ENCODE measurements at places on chromosomes 16 and 17.

- DNase-seq = peak; percentile 8
These were observed 33.9 kb downstream of the MYH11 start for GRCh38 chr16:15822957-15823356.

GRCh38 chr16:8996891-8997290 lies 33.2 kb upstream of the USP7 start:
- no peak for DNase-seq

- DNase-seq = no peak
These were observed 8.6 kb downstream of the KRT28 start for GRCh38 chr17:40791111-40791510.

DNA sequence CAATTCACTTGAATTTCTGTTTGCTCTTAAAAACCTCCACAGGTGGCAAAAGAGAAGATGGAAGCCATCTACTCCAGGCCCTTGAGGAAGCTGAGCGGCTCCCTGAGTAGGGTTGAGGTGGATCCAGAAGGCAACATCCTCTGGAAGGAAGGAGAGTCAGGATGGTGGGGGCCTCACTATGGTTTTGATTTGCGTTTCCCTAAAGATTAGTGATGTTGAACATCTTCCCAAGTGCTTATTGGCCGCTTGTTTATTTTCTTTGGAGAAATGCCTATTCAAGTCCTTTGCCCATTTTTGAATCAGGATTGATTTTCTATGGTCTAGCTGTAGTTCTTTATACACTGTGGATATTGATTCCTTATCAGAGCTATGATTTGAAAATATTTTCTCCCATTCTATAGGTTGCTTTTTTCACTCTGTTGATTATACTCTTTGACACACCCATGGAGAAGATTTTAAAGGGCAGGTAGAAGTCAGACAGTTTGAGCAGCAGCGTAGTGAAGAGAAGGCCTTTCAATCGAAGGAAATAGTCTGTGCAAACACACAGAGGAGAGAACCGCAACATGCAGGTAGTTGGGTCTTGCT lies 58.6 kb downstream of the WSB1 start:
- DNase-seq = no peak

DNA sequence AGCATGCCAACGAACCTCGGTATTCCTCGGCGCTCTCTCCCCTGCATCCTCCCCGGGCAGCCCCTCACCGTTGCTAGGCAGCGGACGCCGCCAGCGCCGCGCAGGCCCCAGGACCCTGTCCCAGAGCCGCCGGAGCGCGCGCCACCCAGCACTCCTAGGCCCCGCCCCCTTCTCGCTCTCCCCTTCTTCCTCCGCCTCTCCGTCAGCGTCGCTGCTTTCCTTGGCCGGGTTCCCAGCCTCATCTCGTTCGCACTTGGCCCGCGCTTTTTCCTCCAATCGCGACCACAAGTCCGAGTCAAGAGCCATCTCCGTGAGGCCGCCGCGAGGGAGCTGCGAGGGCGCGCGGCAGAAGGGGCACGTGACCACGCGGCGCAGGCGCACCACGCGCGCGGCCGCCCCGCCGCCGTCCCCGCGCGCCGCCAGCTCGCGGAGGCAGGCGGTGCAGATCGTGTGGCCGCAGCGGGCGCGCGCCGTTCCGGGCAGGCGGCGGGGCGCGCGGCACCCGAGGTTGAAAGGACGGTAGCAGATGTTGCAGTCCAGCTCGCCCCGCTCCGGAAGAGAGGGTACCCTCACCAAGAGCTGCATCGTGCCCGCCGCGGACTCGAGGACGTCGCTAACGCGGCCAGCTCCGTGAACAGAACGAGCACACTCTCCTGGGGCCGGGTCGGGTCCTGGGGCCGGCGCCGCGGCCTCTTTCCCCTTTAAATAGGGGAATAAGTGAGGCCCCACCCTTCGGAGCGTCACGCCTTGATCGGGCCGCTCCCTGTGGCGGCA lies at the start of gene RNF227:
RNF227 (minus strand) TSS at position 679 of the 774 bp plus-strand sequence; CDS start at position 585, 94 bp downstream.
- peak; percentile 79 for DNase-seq

GRCh38 chr16:81650982-81651562 lies 128.0 kb upstream of the PLCG2 start:
- DNase-seq = no peak

DNA sequence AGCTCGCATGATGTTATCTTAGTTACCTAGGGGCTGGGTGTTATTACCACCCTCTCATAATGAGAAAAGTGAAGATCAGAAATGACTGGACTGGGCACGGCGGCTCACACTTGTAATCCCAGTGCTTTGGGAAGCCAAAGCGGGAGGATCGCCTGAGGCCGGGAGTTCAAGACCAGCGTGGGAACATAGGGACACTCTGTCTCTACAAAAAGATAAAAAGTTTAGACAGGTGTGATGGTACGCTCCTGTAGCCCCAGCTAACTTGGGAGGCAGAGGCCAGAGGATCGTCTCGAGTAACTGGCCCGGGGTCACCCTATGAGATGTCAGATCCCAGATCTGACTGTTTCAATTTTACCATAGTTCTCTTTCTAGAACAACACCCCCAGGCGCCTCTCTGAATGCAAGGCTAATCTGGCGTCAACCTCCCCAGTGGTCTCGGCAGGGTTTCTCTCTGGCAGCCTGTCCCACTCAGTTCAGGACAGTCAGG lies 1.9 kb upstream of the CCDC102A start:
- no peak for DNase-seq

DNA sequence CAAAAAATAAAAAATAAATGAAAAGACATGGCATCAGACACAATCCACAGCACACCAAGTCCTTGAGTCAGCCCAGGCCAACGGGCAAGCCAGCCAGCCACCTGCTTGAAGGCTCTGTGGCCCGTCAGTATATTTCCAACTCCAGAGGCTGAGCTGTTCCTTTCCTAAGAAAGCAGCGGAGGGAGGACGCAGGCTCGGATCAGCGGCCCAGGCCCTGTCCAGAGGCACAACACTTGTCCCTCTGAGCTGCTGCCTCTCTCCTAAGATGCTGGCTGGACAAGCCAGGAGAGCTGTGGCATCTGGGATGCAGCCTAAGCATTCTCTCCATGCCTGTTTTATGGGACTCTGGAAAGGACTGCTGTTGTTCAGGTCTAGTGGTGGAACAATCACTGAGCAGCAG lies 14.8 kb upstream of the NLRC3 start:
- no peak for DNase-seq

Measured in pons (tissue), 1 donor.